ENCODE measurements at places on chromosomes 5 and 9.

- DNase-seq: no peak
These were observed 2002.9 kb downstream of the MAT2B start for GRCh38 chr5:165508286-165508685.

DNA sequence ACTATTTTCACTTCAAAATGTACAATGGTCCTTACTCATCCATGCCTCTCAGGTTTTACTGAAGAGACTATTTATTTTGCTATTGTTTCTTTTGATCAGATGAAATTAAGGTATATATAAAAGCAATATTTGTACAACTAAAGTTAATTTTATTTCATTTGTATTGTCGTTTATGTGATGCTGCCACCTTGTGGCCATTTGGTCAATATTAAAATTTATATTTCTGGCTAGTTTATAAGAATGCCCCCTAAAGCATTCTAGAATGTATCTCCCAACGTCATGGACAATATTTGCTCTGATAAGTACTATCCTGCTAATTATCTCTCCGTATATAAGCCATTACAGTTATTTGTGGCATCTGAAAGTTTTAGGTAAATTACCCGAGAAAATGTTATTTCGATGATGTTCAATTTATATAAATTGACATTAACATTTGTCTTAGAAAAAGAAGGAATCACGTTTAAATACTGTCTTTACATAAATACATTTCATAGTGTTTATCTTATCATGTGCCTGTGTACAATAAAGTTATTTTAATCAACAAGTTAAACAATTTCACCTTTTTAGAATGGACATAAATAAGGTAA is 680.0 kb downstream of the TAF11L14 start:
- DNase-seq: peak; percentile 4

DNA sequence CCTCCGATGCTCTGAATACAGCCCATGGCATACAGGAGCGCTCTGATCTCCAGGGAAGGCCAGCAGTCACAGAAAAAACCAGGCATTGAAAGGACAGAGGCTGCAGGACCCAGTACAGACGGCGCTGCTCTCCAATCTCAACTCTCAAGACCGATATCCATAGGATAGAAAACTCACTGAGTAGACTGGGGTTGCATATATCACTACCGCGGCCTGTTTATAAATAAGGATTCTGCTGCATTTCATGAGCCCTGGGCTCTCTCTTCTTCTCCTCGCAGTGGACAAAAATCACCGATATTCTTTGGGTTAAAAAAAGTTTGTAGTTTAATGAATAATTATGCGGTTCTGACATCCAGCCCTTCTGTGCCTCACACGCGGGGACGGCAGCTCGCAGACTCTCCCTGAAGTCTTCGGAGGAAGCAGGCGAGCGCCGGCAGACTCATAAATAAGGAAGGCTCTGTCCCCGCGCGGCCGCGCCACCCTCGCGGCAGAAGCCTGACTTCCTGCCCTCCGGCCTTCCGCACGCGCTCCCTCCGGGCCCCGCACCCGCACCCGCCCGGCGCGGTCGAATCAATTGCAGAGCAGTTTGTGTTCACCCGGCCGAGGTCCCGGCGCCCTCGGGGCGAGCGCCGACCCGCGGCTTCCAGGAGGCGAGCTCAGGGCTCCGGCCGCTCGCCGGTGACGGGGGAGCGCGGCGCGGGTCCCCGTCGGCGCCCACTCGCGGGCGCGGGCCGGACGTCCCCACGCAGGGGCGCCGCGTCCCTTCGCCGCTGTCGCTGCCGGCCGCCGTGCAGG is at the start of gene FAM78A:
Gene FAM78A, minus strand, starts transcription at position 417 of the 795 bp plus-strand sequence. Its CDS starts 331 bp downstream, at position 86.
- DNase-seq: no peak

GRCh38 chr9:133370685-133371084 is 5.2 kb downstream of the SURF4 start:
- no peak for DNase-seq

GRCh38 chr9:6132650-6133049 is 83.0 kb upstream of the IL33 start:
- no peak for DNase-seq

DNA sequence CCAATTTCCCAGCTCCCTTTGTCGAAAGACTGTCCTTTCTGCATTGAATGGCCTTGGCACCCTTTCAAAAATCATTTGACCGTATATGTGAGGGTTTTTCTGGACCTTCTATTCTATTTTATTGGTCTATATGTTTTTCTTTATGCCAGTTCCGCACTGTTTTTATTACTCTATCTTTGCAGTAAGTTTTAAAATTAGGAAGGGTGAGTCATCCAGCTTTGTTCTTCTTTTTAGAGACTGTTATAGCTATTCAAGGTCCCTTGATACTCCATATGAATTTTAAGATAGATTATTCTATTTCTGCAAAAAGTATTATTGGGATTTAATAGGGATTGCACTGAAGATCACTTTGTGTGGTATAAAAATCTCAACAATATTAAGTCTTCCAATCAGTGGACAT is 44.2 kb upstream of the STARD4 start:
- no peak for DNase-seq

DNA sequence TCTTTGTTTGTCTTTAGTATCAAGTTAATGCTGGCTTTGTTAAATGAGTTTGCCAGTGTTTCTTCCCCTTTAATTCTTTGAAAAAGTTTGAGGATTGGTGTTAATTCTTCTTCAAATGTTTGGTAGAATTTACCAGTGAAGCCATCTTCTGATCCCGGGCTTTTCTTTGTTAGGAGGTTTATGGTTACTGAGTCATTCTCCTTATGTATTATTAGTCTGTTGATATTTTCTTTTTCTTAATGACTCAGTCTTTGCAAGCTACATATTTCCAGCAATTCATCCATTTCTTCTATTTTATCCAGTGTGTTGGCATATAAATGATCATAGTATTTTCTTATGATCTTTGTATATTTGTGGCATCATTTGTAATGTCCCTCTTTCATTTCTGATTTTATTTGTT is 74.5 kb upstream of the SPINK5 start:
- DNase-seq: no peak

DNA sequence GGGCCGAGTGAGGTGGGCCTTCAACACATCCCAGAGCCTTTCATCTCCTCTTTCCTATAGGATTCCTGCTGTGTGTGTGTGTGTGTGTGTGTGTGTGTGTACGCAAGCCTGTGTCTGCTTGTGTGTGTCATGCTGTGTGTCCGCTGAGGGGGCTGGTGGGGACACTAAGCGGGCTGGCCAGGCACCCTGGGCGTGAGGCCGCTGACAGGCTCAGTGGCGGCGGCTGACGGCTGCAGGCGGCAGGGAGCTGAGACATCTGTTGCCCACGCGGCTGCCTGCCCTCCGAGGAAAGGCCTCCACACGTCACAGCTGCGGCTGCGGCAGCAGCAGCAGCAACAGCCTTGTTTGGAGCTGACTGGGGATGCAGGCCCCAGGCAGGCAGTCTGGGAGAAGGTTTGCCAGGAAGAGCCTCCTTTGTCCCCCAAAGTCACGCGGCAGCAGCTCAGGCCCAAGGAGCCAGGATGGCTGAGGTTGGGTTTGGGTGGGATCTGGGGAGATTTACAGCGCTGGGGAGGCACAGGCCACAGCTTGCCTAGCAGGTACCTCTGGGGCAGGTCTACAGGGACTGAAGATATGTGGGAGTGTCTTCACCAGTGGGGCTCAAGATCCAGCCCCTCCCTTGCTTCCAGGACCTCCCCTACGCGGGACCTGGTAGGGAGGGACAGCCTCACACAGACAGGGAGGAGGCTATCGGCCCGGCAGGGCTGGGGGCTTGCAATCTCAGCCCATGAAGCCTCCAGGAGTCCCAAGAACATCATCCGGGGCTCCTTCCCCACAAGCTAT is 1.8 kb downstream of the PDLIM4 start:
- peak; percentile 75 for DNase-seq

- no peak for DNase-seq
These were observed 544 bp downstream of the FNBP1 start for GRCh38 chr9:130042406-130042884.

- DNase-seq: no peak
These were observed 305.4 kb upstream of the MSX2 start for GRCh38 chr5:174418809-174419539.

DNA sequence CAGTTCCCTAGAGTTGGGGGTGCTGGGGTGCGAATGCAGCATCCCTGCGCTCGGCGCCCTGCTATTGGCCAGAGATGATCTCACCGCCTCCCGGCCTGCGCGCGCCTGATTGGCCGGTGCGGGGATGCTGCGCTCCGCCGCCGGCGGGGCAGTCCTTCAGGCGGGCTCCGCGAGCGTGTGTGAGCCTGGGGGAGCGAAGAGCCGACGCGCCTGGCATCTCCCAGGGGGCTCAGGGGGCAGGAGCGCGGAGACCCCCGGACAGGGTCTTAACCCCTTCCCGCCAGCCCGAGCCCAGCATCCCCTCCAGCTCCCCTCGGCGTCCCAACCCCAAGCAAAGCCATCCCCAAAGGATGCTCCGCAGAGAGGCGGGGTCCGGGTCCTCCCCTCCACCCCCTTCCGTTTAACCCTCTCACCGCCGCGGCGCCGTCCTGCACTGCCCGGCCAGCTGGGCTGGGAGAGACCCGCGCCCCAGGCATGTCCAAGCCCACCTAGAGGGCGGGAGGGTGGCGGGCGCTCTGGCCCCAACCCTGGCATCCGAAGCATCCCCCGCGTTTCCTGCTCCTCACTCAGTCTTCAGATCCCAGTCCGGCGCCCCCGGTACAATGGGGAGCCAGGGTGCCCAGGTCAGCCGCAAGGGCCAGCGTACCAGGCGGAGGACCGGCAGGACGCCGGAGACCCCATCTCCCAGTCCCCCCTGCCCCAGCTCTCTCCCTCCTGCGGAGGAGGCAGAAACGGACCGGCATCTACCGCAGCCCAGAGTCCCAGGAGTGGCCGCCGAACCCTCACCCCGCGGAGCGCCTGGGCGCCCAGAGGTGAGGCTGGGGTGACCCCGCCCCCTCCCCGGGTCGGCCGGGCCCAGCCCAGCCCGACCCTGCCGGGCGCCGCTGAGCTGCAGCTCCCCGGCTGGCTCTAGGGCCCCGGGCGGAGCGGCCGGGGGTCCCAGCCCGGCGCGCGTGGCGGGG is 19.3 kb upstream of the TOR2A start:
- DNase-seq: no peak

DNA sequence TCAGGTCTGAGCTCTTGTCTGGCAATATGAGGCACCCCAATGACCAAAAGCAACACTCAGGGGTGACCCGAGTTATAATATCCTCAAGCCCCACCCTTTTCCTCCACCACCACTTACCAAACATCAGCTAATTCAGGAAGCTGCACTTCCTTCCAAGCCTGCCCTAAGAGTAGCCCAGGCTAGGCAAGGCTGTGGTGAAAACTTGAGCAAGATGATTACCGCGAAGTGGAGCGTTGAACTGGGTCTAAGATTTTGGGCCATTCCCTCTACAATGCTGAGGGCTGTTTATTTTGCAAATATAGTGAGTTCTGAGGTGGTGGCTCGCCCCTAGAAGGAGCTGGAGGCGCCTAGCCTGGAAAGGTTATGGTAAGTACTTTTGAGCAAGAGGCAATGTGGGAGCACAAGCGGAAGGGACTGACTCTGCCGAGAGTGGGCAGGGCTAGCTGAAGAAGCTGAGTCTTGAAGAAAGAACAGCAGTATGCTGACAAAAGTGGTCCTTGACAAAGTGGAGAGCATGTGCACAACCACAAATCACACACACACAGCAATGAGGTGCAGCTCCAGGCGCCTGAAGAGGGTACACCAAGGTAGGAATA is at the start of gene HK3:
Gene HK3, minus strand, starts transcription at position 51 of the 596 bp plus-strand sequence. CDS start 3,187 bp downstream, outside the sequence.
- DNase-seq: no peak

DNA sequence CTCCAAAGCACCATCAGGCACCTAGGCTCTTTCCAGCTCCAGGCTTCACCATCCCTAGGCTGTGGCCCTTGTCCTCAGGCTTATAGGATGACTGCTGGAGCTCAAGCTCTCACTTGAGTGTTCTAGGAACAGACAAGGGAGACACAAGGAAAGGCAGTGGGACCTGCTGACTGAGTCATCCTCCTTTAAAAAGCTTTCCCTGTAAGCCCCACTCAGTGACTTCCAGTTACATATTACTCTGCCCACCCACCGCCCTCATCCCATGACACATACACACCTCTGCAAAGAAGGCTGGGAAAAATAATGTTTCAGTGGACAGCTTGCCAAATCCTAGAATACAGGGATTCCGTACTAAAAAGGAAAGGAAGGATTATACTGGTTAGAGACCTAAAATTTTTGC is 154.2 kb upstream of the ZNF366 start:
- DNase-seq: no peak

GRCh38 chr5:133430095-133430494 is 182.2 kb downstream of the FSTL4 start:
- no peak for DNase-seq

GRCh38 chr5:167709625-167710024 is 581.8 kb upstream of the WWC1 start:
- DNase-seq: no peak

GRCh38 chr9:100064872-100065581 is 33.8 kb downstream of the ERP44 start:
- DNase-seq: peak; percentile 45

DNA sequence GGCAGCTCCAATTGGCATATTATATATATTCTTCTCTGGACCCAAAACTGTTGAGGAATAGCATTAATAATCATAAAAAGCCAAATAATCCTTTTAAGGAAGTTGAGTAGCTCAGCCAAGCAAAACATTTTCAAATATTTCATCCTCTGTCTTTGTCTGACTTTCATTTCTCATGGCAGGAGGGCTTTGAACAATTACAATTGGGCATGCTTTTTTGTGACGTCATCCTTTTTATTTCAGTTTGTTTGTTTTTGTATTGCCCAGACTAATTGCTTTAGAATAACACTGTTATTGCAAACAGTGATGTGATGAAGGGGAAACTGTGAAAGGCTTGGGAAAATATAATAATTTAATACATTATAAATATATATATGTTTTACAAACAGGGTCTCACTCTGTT is 65.2 kb upstream of the MAP1B start:
- no peak for DNase-seq

- no peak for DNase-seq
These were observed 9.5 kb downstream of the ZNF367 start for GRCh38 chr9:96408409-96409280.

DNA sequence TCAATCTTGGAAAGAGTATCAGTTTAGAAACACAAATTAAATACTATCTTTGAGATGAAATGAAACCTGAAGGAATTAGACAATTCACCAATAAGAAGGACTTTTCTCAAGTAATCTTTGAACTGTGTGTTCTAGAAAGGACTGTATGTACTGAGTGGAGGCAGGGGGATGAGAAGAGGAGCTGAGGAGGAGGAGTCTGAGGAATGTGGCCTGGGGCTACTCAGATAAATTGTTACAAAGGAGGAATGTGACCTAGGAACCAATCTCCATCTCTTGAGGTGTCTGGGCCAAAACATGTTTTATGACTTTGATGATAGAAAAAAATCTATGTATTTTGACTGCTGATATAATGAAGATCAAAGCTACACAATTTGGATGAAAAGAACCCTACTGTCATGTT is 124.3 kb upstream of the ANKRD55 start:
- no peak for DNase-seq
